ENCODE measurements at places on chromosomes 5 and 9.

- no peak for DNase-seq
These were observed 158.3 kb downstream of the FAM174A start for GRCh38 chr5:100693481-100693880.

GRCh38 chr5:38291355-38291754 is 33.0 kb downstream of the EGFLAM start:
- DNase-seq: no peak

GRCh38 chr5:83464261-83464660 is 7.3 kb upstream of the VCAN start:
- no peak for DNase-seq

GRCh38 chr9:37100327-37100726 is 20.0 kb upstream of the ZCCHC7 start:
- peak; percentile 41 for DNase-seq

- no peak for DNase-seq
These were observed 17.9 kb downstream of the COL27A1 start for GRCh38 chr9:114172981-114173833.

- DNase-seq: no peak
These were observed 1230.6 kb upstream of the NUDT12 start for GRCh38 chr5:104793031-104793754.

- no peak for DNase-seq
These were observed 351.2 kb downstream of the RAB3C start for GRCh38 chr5:58933891-58934628.

GRCh38 chr5:68279984-68280383 is 64.4 kb downstream of the PIK3R1 start:
- no peak for DNase-seq

DNA sequence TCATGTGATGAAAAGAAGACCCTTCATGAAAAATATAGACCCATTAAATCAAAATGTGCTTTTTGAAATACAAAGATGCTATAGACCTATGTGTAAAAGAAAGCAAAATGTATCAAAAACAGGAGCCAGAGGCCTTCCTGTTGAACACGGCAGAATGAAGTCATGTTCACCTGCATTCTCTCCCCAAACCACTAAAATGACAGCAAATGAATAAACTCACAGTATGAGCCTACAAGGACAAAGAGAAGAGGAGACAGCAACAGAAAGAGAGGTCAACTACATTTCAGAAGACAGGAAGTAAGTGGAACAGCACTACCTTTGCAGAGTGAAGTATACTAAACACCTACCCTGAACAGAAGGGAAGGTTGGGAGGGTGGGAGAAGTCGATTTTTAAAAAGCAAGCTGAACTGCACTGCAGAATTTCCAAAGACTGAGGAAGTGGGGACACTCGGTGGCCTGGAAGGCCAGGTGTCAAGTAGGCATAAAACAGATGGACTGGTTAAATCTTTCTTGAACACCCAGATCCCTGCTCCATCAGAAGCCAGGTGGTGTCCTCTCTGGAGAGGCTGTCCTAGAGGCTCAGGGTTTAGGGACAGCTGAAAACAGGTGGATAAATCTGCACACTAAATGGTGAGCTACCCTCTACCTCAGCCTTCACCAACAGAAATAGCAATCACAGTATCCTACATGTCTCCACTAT is 48.9 kb downstream of the MED27 start:
- peak; percentile 87 for DNase-seq

GRCh38 chr9:84597131-84597530 is 72.4 kb upstream of the NTRK2 start:
- no peak for DNase-seq

DNA sequence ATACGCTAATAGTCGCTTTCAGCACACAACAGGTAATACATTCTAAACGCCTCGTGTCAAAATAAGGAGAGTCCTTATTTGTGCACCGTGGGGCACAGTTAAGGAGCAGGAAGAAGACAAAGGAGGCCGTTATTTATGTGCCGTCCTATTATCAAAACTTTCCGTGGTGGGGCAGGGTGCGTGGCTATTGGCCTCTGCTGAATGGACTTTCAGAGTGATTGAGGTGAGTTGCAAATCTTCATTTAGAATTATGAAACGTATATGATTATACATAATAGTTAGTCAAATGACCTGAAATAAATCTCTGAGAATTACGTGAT is 833 bp downstream of the C5orf24 start:
- DNase-seq: no peak

- no peak for DNase-seq
These were observed 101.7 kb downstream of the GNA14 start for GRCh38 chr9:77546376-77546950.

DNA sequence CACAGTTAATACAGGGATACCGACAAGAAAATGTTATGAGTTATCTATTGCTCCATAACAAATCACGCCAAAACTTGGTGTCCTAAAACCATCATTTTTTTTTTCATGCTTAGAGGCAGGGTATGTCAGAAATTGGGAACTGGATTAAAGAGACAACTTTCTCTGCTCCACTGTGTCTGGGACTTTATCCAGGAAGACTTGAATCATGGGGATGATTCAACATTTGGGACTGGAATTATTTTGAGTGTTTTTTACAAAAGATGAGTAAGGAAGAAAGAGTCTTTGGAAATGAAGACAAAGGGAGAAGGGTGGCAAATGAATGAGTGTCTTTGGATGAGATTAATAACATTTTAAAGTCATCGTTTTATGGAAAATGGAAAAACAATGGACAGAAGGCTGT is 1883.7 kb upstream of the C9orf72 start:
- no peak for DNase-seq

DNA sequence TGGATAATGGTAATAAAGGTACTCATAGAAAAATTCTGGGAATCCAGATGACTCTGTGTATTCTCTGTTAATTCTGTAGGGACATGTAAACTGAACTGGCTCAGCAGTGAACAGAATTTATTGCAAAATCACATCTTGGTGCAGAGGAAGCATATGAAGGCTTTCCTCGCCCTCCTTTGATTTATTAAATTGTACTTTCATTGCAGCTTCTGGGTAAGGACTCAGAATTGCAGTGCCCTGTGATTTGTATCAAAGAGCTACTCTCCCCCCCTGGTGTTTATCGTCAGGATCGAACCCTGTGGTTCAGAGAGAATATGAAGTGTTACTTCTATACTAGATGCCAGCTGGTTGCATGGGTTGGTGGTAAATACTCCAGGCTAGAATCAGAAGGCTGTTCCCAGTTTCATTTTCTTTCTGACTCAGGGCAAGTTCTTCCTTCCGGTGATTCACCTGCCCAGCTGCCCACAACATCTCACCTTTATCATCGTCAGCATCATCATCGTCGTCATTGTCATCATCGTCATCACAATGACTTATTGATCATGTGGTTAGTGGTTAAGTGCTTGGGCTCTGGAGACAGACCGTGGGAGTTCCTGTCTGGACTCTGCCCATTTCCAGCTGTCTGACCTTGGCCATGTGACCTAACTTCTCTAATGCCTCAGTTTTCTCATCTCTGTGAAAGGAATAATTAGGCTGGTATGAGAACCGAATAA is 238.8 kb downstream of the ARHGAP26 start:
- DNase-seq: no peak

- DNase-seq: no peak
These were observed 21.7 kb downstream of the ADAMTS6 start for GRCh38 chr5:65459995-65460394.

DNA sequence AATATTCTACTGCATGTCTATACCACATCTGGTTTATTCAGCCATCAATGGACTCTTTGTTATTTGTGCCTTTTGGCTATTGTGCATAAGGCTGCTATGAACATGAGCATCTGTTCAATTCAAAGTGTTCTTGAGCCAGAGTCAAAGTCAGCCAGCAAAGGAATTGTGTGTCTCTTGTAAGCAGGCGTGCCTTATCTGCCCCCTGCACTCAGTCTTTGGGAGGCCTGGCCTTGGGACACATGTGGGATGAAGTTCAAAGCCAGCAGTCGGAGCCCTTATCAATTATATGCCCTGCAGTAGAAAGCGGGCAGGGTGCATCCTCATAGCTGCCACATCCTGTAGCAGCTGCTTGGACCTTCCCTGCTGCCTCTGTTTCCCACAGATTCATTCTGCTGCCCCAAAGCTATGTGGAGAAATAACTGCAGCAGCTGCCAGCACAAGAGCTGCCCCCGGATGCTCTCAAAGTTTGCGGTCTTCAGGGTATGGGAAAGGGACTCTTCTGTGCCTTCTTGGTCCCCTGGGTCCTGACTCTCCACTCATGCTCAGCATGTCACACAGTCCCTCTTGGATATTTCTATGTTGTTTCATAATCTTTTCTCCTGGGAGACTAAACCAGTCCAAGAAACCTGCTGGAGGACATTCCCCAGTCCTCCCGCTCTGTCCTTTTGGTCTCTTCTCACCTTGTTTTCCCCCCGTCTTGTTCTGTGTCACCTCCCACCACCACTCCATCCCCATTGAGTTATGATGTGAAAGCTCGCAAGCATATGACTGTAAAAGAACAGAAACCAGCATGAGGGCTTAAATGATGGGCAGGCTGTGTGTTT is 35.9 kb downstream of the STOM start:
- no peak for DNase-seq

DNA sequence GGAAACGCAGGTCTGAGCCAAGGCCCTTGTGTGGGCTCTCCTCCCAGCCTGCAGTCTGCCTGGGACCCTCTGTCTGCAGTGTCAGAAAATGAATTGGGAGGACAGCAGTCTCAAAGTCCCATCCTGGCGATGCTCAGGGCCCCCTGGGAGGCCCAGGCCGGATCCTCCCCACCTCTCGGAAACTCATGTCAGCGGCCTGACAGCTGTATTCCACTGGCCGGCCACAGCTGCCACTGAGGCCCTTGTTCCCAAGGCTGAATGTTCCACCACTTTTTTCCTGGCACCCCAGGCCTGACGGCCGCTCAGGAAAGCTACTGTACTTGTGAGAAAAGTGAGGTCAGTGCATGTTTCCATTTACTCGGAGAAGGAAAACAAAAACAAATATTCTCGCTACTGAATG is 180.0 kb downstream of the FGF18 start:
- no peak for DNase-seq

DNA sequence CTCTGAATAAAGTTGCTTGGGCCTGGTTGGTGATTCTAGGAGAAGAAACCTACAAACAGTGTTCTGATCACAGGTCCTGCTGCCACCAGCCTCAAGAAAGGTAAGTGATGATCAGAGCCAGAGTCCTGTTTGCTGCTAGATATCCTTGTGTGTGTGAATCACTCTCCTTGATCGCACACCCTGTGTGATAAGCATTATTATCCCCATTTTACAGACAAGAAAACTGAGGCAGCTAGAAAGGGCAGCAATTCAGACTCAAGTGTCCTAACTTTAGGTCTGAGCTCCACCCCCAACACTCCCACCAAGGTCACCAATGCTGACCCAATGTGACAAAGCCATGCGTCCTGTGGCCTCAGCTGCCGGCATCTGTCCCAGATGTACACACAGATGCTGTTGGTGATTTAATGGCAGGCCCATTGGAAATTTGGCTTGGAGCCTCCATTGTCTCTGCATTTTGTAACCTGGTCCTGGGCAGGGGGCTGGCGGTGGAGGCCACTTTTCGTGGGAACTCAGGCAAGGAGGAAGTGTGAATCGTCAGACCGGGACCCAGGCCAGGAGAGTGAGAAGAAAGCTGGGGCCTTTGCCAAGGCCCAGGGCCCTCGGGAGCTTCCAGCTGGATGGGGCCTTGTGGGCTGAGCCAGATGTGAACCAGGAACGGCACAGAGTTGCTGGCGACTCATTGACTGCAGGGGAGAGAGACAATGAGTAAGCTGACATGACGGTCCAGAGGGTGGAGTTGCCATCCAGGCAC is 29.8 kb upstream of the GGTA1 start:
- DNase-seq: no peak

GRCh38 chr5:177412603-177413233 is 3.4 kb upstream of the F12 start:
- DNase-seq: no peak

DNA sequence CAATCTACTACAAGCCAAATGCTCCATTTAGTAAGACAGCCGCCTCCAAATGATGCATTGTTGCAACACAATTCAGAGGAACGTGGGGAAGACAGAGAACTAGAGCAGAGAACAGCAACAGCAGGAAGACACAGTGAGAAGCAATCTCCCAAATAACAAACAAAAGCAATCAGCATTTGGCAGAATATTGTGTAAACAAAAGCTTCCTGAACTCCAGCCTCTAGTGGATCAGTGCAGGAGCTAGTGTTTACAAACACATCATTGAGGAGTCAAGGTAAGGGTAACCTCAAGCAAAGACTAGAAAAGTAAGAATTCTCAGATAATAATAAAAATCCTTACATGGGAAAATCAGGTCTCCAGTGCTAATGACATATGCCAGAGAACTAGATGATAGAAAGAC is 20.6 kb downstream of the FST start:
- DNase-seq: no peak

- peak; percentile 5 for DNase-seq
These were observed 158.8 kb downstream of the MACROH2A1 start for GRCh38 chr5:135240283-135240633.
